ENCODE measurements at places on chromosomes 13 and 19.

DNA sequence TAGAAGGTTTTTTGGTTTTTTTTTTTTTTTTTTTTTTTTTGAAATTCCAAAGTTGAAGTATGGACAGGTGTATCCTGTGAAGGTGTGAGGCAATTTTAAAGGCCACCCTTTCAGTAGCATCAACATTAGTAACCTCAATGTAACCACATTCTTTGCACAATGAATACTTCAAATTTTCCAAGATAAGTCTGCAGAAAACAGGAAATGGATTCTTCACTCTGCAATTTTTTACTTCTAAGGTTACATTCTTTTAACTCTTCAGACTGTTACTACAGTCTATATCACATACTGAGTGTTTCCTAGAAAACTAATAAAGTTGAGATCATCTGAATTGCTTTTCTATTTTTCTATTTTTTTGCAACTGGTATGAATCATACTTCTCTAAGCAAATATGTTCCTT, 569.0 kb upstream of the GPC6 start:
- DNase-seq, result no peak
- H3K27me3 ChIP-seq, result no peaks in the 10 kb centered on the region
- no peak overlapping the region for H3K4me3 ChIP-seq
- no peak overlapping the region for H3K27ac ChIP-seq
- H3K4me1 ChIP-seq, result no peaks in the 10 kb centered on the region
- no peaks in the 10 kb centered on the region for H3K36me3 ChIP-seq

- peaks cover 8% of the 10 kb centered on the region for H3K36me3 ChIP-seq
- peaks cover 7% of the 10 kb centered on the region for H3K4me1 ChIP-seq
- H3K4me3 ChIP-seq, result no peak overlapping the region
- DNase-seq, result no peak
Measured at GRCh38 chr19:34214040-34214439, 40.3 kb upstream of the GARRE1 start.

DNA sequence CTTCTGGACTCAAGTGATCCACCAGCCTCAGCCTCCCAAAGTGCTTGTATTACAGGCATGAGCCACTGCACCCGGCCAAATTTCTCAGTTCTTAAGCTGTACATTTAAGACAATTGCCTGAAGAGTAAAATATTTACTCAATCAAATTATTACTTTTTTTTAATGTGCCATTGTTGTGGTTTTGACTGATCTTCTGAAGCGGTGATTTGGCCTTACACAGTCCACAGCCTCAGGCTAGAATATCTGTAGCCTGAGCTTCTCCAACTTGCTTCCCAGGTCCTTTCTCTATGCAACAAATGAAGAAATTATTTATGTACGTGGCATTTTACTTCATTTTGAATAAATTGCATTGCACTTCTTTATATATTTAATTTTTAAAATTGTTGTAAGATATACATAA, 281.3 kb downstream of the KLF5 start:
- H3K4me1 ChIP-seq, result no peaks in the 10 kb centered on the region
- no peak for DNase-seq
- H3K4me3 ChIP-seq, result no peak overlapping the region
- H3K27me3 ChIP-seq, result no peaks in the 10 kb centered on the region
- H3K27ac ChIP-seq, result no peak overlapping the region

DNA sequence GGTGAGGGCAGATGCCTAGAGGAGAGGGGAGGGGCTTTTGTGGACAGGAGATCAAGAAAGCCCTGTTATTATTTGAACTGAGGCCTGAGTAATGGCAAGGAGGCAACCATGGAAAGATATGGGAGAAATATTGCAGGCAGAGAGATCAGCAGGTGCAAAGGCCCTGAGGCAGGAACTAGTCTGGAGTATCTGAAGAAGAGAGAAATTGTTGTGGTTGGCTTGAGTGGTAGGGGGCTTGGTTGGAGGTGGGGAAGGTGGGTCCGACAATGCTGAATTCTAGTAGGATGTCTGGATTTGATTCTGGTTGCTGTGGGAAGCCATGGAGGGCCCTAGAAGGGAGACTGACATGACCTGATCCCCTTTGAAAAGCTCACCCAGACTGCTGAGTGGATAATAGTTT, 2.4 kb upstream of the URI1 start:
- DNase-seq, result no peak
- H3K4me1 ChIP-seq, result peaks cover 17% of the 10 kb centered on the region
- H3K27me3 ChIP-seq, result no peaks in the 10 kb centered on the region
- H3K36me3 ChIP-seq, result no peaks in the 10 kb centered on the region

DNA sequence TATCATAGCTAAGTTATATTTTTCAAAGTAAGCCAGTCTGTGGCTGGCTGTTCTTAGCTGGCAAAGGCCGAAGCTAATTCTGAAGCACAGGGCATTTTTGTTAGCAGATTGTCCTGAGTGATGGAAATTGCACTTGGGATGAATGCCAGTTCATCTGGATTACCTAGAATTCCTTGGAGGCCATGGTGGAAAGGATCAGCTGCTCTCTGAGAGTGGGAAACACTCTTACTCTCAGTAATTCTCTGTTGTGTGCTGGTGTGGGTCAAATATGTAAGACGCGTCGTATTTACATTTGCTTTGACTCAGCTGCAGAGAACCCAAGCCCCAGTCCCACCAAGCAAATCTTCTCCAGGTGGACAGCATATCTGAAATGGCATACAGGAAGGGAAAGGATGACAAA, 60.7 kb upstream of the C1QTNF9B start:
- H3K27ac ChIP-seq, result no peak overlapping the region
- no peaks in the 10 kb centered on the region for H3K36me3 ChIP-seq
- no peaks in the 10 kb centered on the region for H3K27me3 ChIP-seq
- H3K4me1 ChIP-seq, result no peaks in the 10 kb centered on the region
- H3K4me3 ChIP-seq, result no peak overlapping the region

- H3K27me3 ChIP-seq, result no peaks in the 10 kb centered on the region
- peaks cover 37% of the 10 kb centered on the region for H3K4me1 ChIP-seq
- DNase-seq, result no peak
- H3K4me3 ChIP-seq, result no peak overlapping the region
Measured at GRCh38 chr19:16435999-16436650, 35.6 kb downstream of the EPS15L1 start.

DNA sequence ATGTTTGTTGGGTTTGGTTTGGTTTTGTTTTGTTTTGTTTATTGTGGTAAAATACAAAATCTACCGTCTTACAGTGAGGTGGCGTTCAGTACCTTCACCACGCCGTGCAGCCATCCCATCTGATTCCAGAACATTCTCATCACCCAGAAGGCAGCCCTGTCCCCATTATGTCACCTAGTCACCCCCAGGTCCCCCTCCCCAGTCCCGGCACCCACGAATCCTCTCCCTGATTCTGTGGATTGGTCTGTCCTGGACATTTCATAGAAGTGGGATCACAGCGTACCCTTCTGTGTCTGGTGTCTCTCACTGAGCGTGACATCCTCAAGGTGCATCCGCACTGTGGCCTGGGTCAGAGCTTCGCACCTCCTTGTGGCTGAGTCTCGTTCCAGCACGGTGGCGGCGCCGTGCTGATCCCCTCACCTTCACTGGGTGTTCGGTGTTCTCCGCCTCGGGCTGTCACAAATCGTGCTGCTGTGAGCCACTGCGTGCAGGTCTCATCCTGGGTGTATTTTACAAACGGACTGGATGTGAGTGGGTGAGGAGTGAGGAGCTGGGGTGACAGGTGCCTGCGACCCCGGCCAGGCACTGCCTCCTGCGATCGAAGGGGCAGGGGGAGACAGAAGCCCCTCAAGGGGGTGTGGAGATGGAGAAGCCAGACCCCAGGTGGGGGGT, 580 bp upstream of the TEKTIP1 start:
- no peaks in the 10 kb centered on the region for H3K4me1 ChIP-seq
- no peak overlapping the region for H3K27ac ChIP-seq
- no peak for DNase-seq
- peaks cover 16% of the 10 kb centered on the region for H3K36me3 ChIP-seq
- H3K4me3 ChIP-seq, result no peak overlapping the region

GRCh38 chr13:76865996-76866503, 20.2 kb downstream of the KCTD12 start:
- no peak overlapping the region for H3K27ac ChIP-seq
- DNase-seq, result no peak
- H3K36me3 ChIP-seq, result no peaks in the 10 kb centered on the region
- no peaks in the 10 kb centered on the region for H3K4me1 ChIP-seq
- no peak overlapping the region for H3K4me3 ChIP-seq

GRCh38 chr13:79937311-79937710, 403.6 kb downstream of the SPRY2 start:
- no peak for DNase-seq
- peaks cover 11% of the 10 kb centered on the region for H3K4me1 ChIP-seq
- H3K27ac ChIP-seq, result no peak overlapping the region

GRCh38 chr13:64438084-64438483, 2792.1 kb downstream of the PCDH9 start:
- no peaks in the 10 kb centered on the region for H3K36me3 ChIP-seq
- DNase-seq, result no peak
- H3K4me3 ChIP-seq, result no peak overlapping the region
- no peak overlapping the region for H3K27ac ChIP-seq
- no peaks in the 10 kb centered on the region for H3K27me3 ChIP-seq
- no peaks in the 10 kb centered on the region for H3K4me1 ChIP-seq

DNA sequence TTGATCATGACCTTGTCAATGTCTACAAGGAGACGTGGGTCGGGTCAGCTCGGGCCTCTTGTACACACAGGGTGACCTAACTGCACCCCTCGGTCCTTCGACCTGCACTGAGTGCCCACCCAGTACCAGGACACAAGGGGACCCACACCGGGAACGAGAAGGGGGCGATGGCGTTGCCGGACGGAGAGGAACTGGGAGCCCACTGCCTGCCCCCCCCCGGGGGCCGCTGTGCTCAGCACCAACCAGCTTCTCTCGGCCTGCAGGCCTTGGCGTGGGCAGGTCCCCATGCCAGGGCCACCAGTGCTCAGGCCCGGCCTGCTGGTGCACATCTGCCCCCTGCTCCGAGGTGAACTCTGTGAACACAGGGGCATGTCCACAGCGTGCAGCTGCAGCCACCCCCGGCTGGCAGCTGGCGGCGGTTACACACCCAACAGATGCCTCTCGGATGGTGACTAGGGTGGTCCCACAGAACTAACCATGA, 14.1 kb downstream of the CFD start:
- H3K27ac ChIP-seq, result no peak overlapping the region
- no peak overlapping the region for H3K4me3 ChIP-seq
- no peaks in the 10 kb centered on the region for H3K27me3 ChIP-seq
- no peak for DNase-seq
- peaks cover 65% of the 10 kb centered on the region for H3K36me3 ChIP-seq
